ENCODE measurements at places on chromosomes 4 and X.

GRCh38 chr4:2254665-2255500 lies 7.0 kb downstream of the MXD4 start:
- no peak overlapping the region for H3K4me3 ChIP-seq
- H3K36me3 ChIP-seq = no peaks in the 10 kb centered on the region
- peak overlapping the region; percentile 89 for H3K27ac ChIP-seq
- DNase-seq = peak; percentile 8
- peaks cover 13% of the 10 kb centered on the region for H3K4me1 ChIP-seq

- peak overlapping the region; percentile 5 for H3K27ac ChIP-seq
- H3K36me3 ChIP-seq = peaks cover 2% of the 10 kb centered on the region
- peaks cover 4% of the 10 kb centered on the region for H3K4me1 ChIP-seq
These were observed 50.4 kb downstream of the PDK3 start for GRCh38 chrX:24515447-24515846.

- DNase-seq = no peak
These were observed 45.3 kb downstream of the MMRN1 start for GRCh38 chr4:89939994-89940393.

DNA sequence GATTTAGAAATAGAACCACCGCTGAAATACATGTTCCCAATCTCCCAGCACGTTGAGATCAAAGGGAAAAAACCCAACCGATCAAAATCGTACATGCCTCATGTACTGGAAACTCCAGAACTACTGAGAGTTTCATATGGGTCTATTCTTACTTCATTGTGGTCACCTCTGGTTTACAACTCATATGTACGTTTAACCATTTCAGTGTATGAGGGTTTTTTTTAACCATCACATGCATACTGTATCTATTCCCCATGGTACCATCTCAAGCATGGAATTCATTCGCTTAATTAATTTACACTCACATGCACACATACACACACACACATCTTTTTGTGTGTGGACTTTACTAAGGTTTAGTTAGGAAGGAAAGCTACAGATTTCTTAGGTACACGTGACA lies 46.0 kb upstream of the CLNK start:
- H3K36me3 ChIP-seq = peaks cover 65% of the 10 kb centered on the region
- H3K4me1 ChIP-seq = peaks cover 2% of the 10 kb centered on the region
- no peaks in the 10 kb centered on the region for H3K27me3 ChIP-seq
- DNase-seq = no peak
- H3K4me3 ChIP-seq = no peak overlapping the region

DNA sequence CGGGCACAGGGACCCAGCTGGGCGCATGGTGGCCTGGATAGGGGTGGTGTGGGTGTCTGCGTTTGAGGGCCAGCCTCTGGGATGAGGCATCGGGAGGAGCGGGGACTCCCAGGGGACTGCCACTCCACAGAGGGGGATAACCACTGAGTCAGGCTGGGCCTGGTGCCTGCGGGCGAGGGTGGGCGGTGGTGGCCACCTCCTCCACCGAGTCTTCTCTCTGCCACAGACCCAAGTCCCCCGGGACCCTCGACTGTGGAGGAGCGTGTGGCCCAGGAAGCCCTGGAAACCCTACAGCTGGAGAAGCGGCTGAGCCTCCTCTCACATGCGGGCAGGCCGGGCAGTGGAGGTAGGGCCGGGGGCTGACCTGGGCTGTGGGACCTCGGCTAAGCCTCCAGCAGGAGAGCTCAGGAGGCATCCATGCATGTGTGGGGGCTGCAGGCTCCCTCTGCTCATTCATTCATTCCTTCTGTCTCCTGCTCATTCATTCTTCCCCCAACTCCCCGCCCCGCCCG lies 26.4 kb downstream of the DOK7 start:
- H3K27me3 ChIP-seq = peaks cover 90% of the 10 kb centered on the region
- H3K4me1 ChIP-seq = peaks cover 7% of the 10 kb centered on the region
- H3K27ac ChIP-seq = no peak overlapping the region
- no peak overlapping the region for H3K4me3 ChIP-seq

GRCh38 chr4:116015062-116015461 lies 901.6 kb upstream of the NDST4 start:
- H3K27me3 ChIP-seq = peaks cover 13% of the 10 kb centered on the region
- no peaks in the 10 kb centered on the region for H3K4me1 ChIP-seq
- no peak for DNase-seq
- H3K36me3 ChIP-seq = peaks cover 75% of the 10 kb centered on the region
- no peak overlapping the region for H3K4me3 ChIP-seq
- H3K27ac ChIP-seq = no peak overlapping the region

GRCh38 chr4:79042079-79042674 lies 102.9 kb upstream of the PAQR3 start:
- H3K4me1 ChIP-seq = no peaks in the 10 kb centered on the region
- no peak overlapping the region for H3K27ac ChIP-seq
- H3K27me3 ChIP-seq = no peaks in the 10 kb centered on the region
- H3K36me3 ChIP-seq = no peaks in the 10 kb centered on the region
- DNase-seq = no peak
- no peak overlapping the region for H3K4me3 ChIP-seq

- DNase-seq = no peak
- H3K4me1 ChIP-seq = peaks cover 75% of the 10 kb centered on the region
- H3K27ac ChIP-seq = peak overlapping the region; percentile 94
- no peaks in the 10 kb centered on the region for H3K27me3 ChIP-seq
- H3K36me3 ChIP-seq = no peaks in the 10 kb centered on the region
These were observed 63.3 kb upstream of the PRPS1 start for GRCh38 chrX:107565015-107565414.

DNA sequence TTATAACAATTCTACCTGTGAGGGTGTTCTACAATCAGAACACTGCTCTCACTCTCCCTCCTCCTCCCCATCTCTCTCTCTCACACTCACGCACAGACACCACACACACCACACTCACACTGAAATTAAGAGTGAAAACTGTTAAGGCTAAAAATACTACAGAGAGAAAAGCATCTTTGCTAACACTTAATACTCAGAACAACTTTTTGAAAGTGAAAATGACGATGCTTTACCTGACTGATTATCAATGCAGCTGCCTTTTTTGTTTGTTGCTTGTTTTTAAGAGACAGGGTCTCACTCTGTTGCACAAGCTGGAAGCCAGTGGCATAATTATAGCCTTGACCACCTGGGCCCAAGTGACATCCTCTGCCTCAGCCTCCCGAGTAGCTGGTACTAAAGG lies 222.4 kb downstream of the APBB2 start:
- no peak for DNase-seq
- no peak overlapping the region for H3K4me3 ChIP-seq
- H3K27ac ChIP-seq = peak overlapping the region; percentile 3
- no peaks in the 10 kb centered on the region for H3K4me1 ChIP-seq
- no peaks in the 10 kb centered on the region for H3K36me3 ChIP-seq

DNA sequence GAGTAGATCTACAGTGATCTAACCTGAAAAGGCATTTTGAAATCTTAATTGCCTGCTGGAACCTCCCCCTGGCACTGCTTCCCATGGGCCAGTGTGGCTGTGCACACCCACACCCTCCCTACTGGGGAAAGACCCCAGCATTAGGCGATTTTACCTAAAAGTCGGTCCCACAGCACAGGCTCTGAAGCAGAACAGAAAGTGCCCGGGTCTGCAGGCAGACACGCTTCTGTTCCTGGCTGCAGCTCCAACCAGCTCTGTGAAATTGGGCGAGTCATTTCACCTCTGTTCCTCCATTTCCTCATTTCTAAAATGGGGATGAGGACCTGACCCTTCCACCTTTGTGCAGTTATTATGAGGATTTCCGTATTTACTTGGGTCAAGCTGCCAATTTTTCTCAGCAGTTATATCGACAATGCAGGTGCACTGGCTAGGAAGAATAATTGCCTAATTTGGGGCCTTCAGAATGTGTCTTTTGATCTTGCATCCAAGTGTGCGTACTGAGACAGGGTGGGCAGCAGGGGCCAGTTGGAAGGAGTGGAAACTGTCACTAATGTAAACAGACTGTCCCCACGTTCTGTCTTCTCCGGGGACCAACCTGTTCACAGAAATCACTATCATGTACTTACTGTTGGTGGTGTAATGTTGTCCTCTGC lies 7.1 kb downstream of the KLF3 start:
- H3K36me3 ChIP-seq = no peaks in the 10 kb centered on the region
- no peak overlapping the region for H3K27ac ChIP-seq
- DNase-seq = no peak
- H3K4me3 ChIP-seq = no peak overlapping the region
- peaks cover 92% of the 10 kb centered on the region for H3K4me1 ChIP-seq

- peaks cover 2% of the 10 kb centered on the region for H3K4me1 ChIP-seq
- H3K27me3 ChIP-seq = no peaks in the 10 kb centered on the region
- H3K36me3 ChIP-seq = peaks cover 6% of the 10 kb centered on the region
- H3K27ac ChIP-seq = no peak overlapping the region
These were observed 189.6 kb upstream of the NHS start for GRCh38 chrX:17185431-17185830.

DNA sequence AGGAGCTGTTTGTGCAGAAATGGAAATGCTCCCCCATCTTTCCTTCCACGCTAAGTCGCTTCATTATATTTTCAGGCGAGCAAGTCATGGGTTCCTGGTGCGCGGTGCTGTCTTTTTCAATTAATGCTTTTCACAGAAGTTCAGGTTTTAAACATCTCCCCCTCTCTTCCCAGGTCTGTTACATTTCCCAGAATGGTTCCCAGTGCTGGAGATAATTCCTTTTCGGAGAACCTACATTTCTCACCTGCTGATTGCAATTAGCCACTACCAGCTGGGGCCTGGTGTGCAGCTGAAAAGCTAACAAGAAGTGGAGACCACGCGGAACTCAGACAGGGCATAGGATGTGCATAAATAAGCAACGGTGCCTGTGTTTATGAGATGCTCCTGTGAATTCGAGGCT lies 217.8 kb downstream of the MID1IP1 start:
- H3K4me1 ChIP-seq = peaks cover 7% of the 10 kb centered on the region
- no peak overlapping the region for H3K27ac ChIP-seq
- no peak for DNase-seq
- H3K27me3 ChIP-seq = peaks cover 2% of the 10 kb centered on the region

DNA sequence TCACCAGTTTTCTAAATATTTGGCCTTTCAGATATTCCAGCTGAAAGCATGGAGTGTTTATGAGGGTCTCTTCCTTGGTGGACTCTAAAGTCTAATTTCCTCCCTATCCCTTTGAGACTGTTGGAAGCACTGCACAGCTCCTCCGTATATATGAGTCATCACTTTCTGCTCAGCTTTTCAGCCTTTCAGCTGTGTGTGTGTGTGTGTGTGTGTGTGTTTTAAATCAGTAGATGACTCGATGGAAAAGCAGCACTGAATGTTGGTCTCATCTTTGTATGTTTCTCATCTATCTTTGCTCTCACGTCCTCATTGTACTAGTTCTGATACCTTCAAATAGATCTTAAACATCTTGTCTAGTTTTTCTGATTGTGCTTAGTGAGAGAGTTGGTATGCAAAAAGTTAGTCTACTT lies 81.6 kb downstream of the ZFX start:
- no peak overlapping the region for H3K27ac ChIP-seq
- peaks cover 4% of the 10 kb centered on the region for H3K27me3 ChIP-seq
- no peak for DNase-seq
- no peaks in the 10 kb centered on the region for H3K4me1 ChIP-seq

- no peak for DNase-seq
- no peaks in the 10 kb centered on the region for H3K36me3 ChIP-seq
- no peaks in the 10 kb centered on the region for H3K27me3 ChIP-seq
- no peak overlapping the region for H3K4me3 ChIP-seq
These were observed 77.6 kb upstream of the PCDH7 start for GRCh38 chr4:30642567-30642966.

DNA sequence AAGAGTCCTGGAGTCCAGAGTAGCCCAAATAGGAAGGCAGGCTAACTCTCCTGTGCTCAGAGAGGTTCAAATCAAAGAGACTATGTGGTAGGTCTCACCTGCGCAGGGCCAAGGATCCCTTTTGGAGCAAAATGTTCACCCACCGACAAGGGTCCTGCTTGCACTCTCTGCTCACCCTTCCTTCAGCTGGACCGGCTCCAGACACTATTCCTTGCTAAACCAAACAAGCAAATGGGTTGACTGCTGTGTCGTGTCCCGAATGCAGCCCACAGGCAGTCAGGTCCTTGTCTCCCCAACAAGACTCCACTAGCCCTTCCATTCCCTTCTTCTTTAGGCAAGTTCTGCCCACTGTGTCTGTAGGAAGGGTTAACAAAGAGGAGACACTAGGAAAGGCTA lies 760 bp downstream of the TRMT2B start:
- H3K27me3 ChIP-seq = no peaks in the 10 kb centered on the region
- peaks cover 2% of the 10 kb centered on the region for H3K4me1 ChIP-seq
- H3K36me3 ChIP-seq = peaks cover 2% of the 10 kb centered on the region

GRCh38 chr4:71257761-71258160 lies 81.1 kb upstream of the SLC4A4 start:
- no peak overlapping the region for H3K27ac ChIP-seq
- H3K36me3 ChIP-seq = no peaks in the 10 kb centered on the region
- DNase-seq = no peak
- H3K4me1 ChIP-seq = peaks cover 14% of the 10 kb centered on the region

DNA sequence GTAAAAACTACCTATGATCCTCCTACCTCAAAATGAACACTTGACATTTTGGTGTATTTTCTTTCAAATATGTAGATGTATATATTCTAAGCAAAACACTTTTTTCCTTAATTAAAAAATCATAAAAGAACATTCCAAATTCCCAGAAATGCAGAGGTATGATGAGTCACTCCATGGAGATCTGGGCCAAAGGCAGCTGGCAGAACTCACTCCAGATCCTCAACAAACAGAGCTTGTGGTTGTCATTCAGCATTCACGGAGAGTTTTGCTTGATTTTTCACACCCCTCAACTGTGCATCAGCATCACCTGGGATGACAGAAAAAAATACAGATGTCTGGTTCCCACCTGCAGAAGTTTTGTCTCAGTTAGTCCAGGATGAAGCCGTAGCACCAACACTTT lies 144.6 kb downstream of the KIT start:
- no peak for DNase-seq
- H3K4me3 ChIP-seq = no peak overlapping the region
- H3K27me3 ChIP-seq = peaks cover 7% of the 10 kb centered on the region
- H3K27ac ChIP-seq = no peak overlapping the region

GRCh38 chr4:125891597-125892258 lies 577.0 kb downstream of the FAT4 start:
- no peak for DNase-seq
- no peaks in the 10 kb centered on the region for H3K27me3 ChIP-seq
- no peaks in the 10 kb centered on the region for H3K4me1 ChIP-seq

DNA sequence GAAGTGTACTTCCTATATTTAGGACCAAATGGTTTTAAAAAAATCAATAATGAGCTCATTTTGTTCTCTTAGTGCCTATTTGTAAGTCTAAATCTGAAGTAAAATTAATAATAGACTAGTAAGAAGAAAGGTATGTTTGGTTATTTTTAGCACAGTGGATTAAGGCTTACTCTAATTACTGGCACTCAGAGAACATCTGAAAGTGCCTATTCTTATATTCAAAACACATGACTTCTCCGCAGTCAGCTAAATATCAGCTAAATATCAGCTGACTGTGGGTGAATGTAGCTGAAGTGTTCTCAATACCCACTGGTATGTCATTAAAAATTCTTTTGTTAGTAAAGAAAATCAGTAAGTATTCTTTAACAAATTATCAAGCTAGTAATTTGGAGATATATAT lies 6.0 kb downstream of the AP1S2 start:
- DNase-seq = no peak
- no peak overlapping the region for H3K4me3 ChIP-seq
- no peak overlapping the region for H3K27ac ChIP-seq
- H3K36me3 ChIP-seq = peaks cover 81% of the 10 kb centered on the region
- H3K4me1 ChIP-seq = peaks cover 55% of the 10 kb centered on the region
- H3K27me3 ChIP-seq = no peaks in the 10 kb centered on the region
